SW480 (cell line): ENCODE measurements at places on chromosomes 11 and 22.
A peak's percentile ranks its signal among the peaks of the same experiment; 100 is the strongest.

DNA sequence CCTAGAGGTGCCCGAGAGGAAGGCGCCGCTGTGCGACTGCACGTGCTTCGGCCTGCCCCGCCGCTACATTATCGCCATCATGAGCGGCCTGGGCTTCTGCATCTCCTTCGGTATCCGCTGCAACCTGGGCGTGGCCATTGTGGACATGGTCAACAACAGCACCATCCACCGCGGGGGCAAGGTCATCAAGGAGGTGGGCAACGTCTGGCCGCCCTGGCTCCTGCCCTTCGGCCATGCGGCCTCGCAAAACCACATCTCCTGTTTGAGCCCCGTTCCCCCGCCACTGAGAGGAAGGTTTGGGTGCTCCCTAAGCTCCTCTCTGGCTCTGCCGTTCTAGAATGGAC lies 3.4 kb downstream of the SLC17A6 start:
- no peak for DNase-seq

DNA sequence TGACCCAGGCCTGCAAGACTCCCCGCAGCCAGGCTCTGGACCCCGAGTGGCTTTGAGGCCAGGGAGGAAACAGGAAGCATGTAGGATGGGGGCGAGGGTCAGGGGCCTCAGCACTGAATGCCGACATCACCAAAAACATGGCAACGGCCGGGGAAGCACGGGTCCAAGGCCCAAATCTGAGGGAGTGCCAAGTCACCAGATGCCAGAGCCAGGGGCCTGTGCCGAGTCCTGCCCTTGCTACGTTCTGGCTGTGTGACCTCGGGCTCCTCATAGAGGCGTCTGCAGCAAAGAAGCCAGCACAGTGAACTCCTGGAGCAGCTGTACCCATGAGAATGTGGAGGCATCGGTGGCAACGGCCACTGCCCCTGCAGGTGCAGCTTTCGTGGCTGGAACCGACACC lies 420.7 kb downstream of the CTTN start:
- DNase-seq: no peak

DNA sequence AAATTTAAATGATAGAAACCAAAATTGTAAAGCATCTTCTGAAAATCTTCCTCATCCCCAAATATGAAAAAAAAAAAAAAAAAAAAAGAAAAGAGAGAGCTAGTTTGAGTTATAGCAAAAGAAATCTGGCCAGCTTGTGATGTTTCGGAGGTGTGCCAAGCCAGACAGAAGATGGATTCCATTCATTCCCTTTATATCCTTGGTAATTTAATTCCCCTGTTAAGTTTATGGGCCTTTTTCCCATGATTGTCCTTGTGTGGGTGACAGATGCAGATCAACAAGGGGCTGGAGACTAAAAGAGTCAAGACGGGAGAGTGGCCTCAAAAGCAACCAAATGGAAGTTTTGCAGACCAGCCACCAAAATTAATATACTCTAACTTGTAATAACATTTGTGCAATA lies 47.6 kb upstream of the PARVA start:
- no peak for DNase-seq

DNA sequence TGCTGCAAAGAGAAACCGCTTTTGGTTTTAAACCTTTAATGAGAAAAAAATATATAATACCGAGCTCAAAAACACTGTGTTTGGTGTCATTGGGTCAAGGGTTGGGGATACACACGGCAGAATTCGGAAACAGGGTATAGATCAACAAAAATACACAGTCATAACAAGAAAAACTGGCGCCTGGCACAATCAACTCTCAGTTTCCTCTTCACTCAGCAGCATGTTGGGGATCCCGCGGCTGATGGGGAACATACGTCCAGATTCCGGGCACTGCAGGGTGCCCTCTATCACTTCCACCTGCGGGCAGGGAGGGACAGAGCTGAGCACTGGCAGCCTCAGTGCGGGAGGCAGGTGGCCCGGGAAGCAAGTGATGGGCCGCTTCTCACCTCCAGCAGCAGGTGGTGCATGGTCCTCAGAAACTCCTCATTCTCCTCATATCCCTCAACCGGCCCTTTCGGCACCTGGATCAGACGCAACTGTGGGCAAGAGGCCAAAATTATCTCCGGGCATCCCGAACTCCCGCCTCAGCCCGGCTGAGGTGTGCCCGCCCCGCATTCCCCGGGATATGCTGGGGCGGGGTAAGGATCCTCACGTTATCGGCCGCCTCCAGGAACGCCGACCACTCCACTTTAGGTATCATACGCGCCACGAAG lies 561 bp downstream of the TRMT112 start:
- peak; percentile 87 for DNase-seq

DNA sequence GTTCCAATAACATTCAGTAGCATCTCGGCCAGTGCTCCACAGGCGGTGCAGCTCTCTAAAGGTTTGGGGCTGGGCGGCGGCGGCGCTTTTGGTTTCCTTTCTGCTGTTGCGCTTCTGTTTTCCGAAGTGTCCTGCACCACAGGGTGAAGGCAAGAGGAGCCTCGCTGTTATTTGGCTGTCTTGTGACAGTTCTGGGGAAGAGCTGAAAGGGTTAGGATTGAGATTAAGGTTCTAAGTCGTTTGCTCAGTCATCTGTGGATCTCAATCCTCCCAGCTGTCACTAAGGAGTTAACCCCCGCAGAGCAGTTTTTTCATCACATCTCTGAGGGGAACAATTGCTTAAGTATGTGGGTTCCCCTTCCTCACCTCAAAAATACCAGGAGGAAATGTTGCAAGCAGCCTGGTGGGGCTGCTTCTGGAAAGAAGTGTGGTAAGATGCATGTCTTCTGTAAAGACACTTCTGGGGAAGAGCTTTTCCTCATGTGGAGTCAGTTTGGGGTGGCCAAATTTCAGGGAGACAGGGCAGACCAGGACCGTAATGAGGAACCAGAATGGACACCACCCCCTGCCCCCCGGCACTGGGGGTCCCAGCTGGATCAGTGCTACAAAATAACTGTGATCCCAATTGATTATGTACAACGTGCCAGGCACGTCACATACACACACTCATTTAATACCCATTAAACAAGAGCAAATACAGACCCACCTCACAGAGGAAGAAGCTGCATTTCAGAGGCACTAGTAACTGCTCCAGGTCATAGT lies 14.2 kb downstream of the TMEM121B start:
- DNase-seq: no peak

GRCh38 chr11:129077191-129077590 lies 114.9 kb downstream of the ARHGAP32 start:
- no peak for DNase-seq
